Activated naive CD8-positive, alpha-beta T cell treated with anti-CD3 and anti-CD28 coated beads, Interleukin-2, amount 10 ng/mL, durations not matched to agents 7 days and 5 days (primary cell): ENCODE measurements at places on chromosomes 5 and 9. TPM values are rescaled to one million over a fixed set of nuclear protein-coding genes. Genes with fewer than 3 reads are reported as not detected.

DNA sequence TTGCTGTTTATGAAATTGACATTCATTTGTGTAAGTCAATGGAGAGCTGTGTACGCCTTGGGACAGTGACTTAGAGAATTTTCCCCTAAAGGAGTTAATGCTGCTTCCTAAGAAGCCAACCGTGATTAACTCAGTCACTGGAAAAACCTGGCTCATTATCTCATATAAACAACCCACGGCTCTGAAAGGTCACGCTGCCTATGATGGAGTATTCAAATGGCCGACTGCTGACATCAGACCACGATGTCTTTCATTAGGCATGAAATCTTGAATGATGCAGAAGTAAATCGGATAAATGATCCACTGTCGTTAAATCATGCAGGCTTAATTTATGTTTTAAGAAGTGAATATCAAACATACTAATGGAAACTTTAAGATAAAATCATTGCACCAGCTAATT, 603.7 kb downstream of the RAB3C start:
- DNase-seq, result no peak

GRCh38 chr5:52776116-52776515, 11.6 kb upstream of the ITGA1 start:
- DNase-seq, result peak; percentile 53

Gene GALNT12
- total RNA-seq, result 12.2 TPM

DNA sequence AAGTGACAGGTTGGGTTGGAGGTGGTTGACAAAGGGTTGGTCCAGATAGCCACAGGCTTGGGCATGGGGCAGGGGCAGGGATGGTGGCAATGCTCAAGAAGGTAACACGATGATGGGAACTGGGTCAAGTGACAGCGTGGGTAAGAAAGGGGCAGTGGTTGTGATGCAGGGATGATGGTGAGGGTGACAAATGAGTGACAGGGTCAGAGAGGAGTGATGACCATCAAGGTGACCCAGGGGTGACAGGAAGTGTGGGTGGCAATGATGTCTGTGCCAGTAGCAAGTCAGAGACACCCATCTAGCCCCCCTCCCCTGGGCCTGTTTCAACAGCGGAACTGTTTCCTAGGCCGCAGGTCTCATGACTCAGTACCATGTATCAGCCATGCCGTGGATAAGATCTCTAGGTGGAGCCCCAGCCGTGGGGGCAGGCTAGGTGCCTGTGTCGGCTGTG, 20.5 kb downstream of the AQP3 start:
- no peak for DNase-seq

Gene NR4A3
- 1.2 TPM for total RNA-seq

Gene SEMA5A
- total RNA-seq, result 0.03 TPM

DNA sequence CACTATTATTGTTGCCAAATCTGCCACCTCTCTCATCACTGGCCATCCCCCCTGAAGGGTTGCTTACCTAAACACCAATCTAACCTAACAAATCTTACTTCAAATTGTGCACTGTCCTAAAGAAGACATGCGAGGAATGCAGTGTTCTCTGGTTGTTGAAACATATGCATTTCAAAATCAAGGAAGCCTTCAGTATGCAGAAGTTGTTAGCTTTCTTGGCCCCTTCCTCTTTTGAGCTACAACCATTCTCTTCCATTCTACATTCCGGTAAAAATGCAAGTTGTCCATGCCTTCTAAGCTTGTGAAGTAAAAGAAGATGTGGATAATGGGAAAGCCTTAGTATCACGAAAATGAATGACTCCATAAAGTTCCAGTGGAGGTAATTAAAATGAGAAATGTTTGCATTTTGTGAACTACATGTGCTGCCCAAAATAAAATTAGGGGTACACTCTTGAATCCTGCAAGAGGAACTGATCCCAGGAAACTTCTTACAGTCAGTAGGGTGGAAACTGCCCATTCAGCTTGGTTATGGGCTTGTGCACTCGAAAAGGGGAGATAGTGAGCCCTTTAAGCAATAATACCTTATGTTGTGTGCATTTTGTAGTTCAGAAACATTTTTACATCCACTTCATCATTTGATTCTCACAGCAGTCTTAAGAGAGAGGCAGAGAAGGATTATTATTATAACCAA, 77.6 kb upstream of the ADRB2 start:
- DNase-seq, result no peak

DNA sequence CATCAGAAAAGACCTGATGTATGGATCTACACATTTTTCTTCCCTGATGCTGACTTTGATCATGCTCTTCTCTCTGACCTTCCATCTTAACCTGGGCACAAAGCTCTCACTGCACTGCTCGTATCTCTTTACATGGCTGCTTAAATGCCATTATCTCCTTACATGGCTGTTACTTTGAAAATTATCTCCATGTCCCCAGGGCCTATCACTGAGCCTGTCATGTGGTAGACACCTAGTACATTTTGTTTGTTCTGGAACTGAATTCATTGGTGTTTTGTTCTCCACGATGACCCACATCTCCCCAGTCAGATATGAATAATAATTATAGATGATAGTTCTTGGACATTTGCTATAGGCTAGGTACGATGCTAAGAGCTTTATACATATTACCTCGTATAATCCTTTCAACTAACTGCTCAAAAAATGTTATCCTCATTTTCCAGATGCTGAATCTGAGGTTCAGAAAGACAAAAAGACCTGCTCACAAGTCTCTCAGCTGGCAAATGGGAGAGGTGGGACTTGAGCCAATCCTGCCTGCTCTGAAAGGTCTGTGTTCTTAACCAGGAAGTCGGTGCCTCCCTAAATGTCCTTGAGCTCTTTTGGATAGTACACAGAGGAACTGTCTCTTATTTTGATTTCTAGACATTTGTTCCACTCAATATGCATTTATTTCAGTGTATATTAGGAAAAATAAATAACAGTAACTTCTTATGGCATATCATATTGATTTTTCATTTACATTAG, 9.8 kb upstream of the CPEB4 start:
- DNase-seq, result no peak

Gene WNT8A
- not detected for total RNA-seq

DNA sequence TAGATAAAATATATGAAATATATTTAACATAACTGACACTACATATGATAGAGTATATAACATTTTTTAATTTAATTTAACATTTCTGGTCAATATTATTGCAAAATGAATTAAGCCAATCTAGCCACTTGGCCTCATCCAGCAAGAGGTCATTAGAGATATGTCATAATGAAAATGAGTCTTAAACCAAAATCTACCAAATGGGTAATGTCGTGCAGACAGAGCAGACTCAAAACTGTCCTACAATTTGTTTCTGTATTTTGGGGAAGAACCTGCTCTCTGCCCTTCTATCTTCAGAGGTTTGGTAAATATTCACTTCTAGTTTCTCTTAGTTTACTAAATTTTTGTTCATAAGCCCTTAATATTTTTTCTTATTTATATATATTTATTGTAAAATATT, 61.4 kb downstream of the ARHGEF28 start:
- no peak for DNase-seq

Gene ZNF300
- 1.5 TPM for total RNA-seq

Gene FGF1
- total RNA-seq, result not detected

DNA sequence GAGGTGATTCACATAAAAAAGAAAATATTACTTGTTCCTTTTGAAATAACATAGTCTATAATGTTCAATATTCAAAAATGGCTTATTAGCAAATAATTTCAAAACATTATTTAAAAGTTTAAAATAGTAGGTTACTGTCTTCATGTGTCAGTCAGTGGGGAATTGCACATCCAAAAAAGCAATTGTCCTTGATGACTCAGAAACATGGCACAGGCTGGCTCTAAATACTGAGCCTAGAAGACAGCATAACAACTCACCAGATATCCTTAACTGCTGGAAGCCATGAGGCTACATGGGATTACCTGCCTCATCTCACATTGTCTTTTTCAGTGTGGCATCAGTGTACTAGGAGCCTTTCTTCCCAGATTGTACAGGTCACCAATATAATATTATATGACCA, 439.5 kb upstream of the RGMB start:
- DNase-seq, result no peak

Gene C5
- 2.8 TPM for total RNA-seq

DNA sequence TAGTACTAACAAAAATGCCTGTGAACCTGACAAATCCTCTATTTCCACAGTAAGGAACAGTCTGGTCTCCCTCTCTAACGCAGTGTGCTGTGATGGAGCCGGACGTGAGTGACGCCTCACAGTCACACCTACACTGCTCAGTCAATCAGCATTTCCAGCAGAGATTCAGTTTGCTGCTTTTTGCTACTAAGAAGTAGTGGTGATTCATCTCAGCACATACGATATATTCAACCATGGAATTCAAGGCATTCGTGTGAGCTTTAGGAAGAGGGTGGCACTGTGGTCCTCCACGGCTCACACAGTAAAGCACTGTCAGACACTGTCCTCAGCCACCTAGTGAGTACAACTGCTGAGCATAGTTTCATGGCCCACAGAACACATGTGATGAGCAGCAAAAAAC, 70.9 kb downstream of the SETX start:
- DNase-seq, result no peak

DNA sequence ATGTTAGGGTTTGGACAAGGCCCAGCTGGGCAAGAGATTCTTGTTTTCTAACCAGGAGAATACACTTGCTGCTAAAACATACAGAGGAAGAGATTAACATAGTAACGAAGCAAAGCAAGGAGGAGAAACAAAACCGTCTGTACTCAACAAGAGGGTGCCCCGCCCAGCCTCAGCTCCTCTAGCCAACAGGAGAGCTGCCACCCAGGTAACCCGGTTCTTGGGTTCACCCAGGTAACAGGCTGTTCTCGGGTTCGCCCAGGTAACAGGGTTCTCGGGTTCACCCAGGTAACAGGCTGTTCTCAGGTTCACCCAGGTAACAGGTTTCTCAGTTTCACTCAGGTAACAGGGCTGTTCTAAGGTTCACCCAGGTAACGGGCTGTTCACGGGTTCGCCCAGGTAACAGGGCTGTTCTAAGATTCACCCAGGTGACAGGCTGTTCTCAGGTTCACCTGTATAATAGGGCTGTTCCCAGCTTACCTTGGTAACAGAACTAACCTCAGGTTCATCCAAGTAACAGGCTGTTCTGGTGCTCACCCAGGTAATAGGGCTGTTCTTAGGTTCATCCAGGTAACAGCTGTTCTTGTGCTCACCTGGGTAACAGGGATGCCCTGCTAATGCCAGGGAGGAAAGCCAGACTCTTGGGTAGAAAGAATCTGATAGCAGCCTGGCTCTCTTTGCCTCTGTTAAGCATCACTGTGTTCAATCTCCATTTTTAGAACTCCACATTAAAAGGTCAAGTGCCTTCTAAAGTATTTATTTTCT, 271.6 kb downstream of the SYK start:
- DNase-seq, result no peak

DNA sequence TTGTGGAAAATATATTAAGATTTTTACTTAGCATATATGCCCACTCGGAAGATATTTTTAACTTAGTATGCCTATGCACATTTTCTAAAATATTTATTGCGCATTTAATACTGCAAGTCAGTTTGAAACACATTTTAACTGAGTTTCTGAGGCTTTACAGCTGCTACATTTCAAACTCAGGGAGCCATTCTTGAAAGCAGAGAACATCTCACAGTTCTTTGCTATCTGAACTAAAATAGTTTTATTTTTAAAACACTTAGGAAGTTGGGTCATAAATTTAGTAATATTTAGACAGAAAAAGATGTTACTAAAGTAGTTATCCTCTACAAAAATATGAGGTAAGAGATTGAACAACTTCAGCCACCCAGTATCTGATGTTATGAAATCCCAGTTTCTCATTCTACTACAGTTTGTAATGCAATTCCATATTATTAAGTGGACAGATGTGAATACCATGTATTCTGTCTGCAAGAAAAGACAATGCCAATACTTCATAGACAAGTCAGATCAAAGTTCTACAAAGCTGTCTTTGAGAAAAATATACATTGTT, 409.9 kb upstream of the EDIL3 start:
- no peak for DNase-seq

DNA sequence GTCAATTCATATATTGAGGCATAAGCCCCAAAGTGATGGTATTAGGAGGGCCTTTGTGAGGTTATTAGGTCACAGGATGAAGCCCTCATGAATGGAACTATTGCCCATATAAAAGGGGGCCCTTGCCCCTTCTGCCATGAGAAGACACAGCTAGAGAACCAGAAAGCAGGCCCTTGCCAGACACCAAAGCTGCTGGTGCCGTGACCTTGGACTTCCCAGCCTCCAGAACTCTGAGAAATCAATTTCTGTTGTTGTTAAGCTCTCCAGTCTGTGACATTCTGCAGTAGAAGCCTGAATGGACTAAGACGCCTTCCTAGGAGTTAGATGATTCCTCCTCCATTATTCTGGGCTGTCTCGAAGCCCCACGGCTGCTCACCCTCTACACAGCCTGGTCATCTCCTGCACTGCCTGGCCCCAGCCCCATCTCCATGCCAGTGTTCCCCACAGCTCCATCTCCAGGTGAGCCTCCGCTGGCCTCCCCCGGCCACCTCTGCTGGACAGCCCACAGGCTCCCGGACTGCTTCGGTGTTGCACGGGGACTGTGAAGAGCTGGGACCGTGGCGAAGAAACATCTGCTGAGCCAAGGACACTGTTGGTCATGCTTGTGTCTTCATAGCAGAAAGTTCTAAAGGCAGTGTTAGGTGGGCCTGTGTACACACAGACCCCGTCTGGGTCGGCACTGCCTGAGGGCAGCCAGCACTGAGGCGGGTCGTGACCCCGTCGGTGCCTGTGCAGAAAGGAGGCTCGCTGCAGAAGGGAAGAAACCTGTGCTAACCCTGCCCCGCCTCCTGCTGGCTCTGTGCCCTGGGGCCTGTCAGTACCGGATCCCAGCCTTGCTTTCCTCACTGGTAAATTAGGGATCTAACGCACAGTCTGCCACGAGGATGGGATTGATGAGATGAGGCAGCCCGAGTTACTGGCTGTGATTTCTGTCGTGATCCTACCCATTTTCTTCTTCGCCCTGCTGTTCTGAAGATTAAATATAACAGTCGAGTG, 55.1 kb upstream of the CNOT6 start:
- DNase-seq, result no peak

GRCh38 chr9:130283539-130284248, 18.1 kb downstream of the HMCN2 start:
- no peak for DNase-seq
